ENCODE measurements at places on chromosomes 11 and 22.

DNA sequence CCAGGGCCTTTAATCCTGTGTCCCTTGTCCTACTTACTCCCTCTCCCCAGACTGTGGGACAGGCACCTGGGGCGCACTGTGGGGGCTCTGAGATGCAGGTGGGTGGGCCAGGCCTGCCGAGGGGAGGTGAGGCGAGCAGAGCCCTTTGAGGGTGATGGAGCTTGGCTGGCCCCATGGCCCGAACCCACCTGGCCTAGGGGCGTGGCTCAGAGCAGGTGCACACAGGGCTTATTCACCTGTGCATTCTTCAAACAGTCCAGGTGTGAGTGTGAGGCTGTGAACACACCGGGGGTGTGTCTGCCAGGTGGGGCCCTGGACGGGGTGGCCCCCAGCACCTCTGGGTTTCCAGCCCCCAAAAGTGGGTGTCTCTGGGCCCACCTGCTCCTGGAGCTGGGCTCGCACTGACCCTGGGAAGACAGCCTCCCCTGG is 9.0 kb upstream of the MUC5AC start:
- no peak for DNase-seq

- DNase-seq: no peak
Measured at GRCh38 chr11:78840623-78841022, 266.0 kb upstream of the NARS2 start.

DNA sequence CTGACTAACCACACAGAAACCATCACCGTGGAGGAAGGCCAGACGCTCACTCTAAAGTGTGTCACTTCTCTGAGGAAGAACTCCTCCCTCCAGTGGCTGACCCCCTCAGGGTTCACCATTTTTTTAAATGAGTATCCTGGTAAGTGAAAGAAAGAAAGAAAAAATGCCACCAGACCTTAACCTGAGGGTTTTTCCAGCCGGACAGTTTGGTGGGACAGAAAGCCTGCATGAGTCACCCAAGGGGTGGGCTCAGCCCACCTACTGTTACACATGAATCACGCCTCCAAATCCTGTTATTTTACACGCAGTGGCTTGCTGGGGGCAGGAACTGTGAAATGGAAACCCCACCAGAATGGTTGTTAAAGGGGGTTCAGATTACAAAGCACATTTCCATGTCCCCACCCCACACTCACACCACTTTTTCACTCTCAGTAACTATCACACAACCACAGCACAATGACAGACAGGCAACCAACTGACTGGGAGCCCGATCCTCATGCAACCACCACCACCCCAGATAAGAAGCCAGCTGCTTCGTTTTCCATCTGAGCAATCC is 11.9 kb downstream of the CRTAM start:
- DNase-seq: peak; percentile 55

DNA sequence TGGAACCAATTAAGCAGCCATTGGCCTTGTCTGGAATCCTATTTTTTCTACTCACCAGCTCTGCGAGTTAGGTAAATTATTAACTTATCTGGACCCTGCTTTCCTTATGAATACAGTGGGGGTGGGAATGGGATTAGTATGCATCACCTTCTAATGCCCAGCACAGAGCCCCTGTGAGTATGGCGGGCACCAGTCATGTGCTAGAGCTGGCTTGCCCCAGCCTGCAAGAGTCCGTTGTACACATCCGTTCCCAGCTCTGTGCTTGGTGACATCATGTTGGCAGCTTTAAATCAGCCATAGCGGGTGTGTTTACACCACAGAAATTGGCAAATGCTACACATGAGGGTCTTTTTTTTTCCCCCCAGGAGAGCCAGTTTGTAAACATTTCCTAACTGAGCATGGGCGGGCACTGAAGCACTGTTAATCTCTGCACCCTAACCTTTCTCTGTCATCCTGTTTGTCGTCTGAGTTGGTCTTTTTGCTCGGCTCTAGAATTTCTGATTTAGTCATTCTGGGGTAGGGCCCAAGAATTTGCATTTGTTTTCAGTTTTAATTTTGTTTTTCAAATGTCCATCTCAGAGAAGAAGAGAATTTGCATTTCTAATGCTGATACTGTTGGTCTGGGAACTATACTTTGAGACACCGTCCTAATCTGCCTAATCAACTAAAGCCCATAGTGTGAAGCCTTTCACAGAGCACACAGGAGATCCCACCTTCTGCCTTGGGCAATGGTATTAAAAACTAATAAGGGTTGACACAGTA is 130.3 kb upstream of the TBCEL start:
- no peak for DNase-seq

- DNase-seq: peak; percentile 31
Measured at GRCh38 chr11:41392596-41392995, 66.9 kb downstream of the LRRC4C start.

DNA sequence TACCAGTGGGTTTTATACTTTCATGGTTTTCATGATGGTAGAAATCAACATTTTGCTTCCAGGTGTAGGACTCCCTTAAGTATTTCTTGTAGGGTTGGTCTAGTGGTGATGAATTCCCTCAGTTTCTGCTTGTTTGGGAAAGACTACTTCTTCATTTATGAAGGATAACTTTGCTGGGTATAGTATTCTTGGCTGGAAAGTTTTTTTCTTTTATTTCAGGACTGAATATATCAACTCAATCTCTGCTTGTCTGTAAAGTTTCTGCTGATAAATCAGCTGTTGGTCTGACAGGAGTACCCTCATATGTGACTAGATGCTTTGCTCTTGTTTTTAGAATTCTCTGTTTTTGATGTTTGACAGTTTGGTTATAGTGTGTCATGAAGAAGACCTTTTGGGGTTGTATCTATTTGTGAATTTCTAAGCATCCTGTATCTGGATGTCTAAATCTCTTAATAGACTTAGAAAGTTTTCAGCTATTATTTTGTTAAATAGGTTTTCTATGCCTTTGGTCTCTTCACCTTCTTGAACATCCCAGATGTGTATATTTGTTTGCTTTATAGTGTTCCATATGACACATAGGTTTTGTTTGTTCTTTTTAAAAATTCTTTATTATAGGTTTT is 95.9 kb downstream of the ENTHD1 start:
- no peak for DNase-seq

DNA sequence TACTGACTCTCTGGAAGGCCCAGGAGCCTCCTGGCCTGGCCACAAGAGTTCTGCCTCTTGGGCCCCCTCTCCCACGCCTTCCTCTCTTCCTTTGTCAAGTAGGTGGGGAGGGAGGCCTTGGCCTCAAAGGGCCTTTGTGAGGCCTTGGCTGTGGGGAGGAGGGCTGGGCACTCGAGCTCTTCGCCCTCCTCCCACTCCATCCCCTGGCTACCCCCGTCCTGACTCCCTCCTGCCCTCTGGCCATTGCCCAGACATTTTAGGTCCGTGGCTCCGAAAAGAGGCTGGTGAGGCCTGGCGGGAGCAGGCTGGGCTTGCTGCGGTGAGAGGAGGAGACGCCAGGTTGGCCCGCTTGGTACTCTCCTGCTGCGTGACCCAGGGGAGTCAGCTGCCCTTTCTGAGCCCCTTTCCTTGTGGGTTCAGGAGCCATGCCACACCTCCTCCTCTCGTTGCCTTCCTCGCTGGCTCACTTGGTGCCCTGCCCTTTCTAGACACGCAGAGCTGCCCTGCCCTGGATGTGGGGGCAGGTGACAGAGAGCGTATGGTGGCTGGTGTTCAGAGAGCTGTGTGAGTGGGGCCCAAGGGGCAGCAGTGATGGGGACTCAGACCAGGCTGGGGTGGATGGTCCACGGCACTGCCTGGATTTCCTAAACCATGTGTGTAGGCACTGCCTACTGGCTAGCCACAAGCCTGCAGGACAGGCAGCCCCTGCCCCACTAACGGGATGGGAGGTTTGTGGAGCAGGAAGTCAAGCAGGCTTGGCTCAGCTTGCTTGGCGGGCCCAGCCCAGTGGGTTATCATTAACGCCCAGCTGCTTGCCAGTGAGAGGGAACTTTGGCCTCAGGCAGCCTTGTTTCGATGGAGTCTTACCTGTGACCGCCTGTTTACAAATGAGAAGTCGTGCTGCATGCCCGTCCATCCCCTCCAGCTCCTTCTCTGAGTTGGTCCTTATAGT is 15.8 kb upstream of the OMP start:
- DNase-seq: no peak

Data from renal cortical epithelial cell (primary cell).